ENCODE measurements at places on chromosomes 11 and 22. TPM values are rescaled to one million over a fixed set of nuclear protein-coding genes. Genes with fewer than 3 reads are reported as not detected.

Gene RAPSN
- 126 TPM for polyA plus RNA-seq

Gene OVOL1
- polyA plus RNA-seq, result not detected

DNA sequence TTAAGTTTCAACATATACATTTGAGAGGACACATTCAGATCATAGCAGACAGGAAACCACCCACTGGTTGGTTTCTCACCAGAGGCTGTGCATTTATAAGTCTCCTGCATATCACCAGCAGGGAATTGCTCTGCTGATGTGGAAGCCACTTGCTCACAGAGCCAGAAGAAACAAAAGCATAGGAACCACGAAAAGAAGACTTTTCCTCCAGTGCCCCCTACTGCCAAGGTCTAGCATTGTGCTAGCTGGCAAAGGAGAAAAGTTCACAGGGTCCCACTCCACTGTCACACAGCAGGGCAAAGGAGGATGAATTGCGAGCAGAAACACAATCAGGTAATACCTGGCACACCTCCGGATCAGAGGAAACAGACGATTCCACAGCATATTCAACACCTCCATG is 28.9 kb upstream of the ISX start:
- no peak for DNase-seq

GRCh38 chr22:45499746-45500145 is 2.9 kb upstream of the FBLN1 start:
- no peak for DNase-seq

DNA sequence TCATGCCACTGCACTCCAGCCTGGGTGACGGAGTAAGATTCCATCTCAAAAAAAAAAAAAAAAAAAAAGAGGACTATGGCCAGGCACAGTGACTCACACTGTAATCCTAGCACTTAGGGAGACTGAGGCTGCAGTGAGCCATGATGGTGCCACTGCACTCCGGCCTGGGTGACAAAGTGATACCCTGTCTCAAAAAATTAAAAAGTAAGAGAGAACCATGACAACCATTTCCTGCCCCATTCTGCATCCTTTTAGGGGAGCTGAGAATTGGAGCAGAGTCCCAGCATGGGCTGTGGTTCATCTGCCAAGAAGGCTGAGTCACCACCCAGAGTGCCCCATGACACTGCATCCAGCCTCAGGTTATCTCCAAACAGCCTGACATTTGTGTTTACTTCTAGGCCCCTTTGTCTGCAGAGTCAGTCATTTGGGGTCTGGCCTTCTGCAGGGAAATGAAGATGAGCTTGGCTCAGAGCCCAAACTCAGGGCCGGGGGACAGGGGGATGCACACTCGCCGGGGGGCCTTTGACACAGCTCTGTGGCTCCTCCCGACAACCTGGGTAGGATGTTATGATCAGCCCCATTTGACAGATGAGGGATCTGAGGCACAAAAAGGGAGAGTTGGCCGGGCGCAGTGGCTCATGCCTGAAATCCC is 4.7 kb downstream of the CSDC2 start:
- no peak for DNase-seq
